ENCODE measurements at places on chromosomes 6 and 20. TPM values are rescaled to one million over a fixed set of nuclear protein-coding genes. Genes with fewer than 3 reads are reported as not detected.

MAP7 gene
- 22.0 TPM for total RNA-seq

TTK gene
- total RNA-seq = 2.6 TPM

PLN gene
- 6.4 TPM for total RNA-seq

SSTR4 gene
- total RNA-seq = not detected

PRDM13 gene
- not detected for total RNA-seq

HLA-A gene
- total RNA-seq = 1,150 TPM

MYLK2 gene
- not detected for total RNA-seq

TCF15 gene
- total RNA-seq = 0.18 TPM

TBC1D7 gene
- 18.3 TPM for total RNA-seq

DLL1 gene
- 6.3 TPM for total RNA-seq

LY6G6F gene
- not detected for total RNA-seq

MCCD1 gene
- not detected for total RNA-seq

CTCFL gene
- total RNA-seq = not detected

NKAPL gene
- total RNA-seq = 1.0 TPM

FHL5 gene
- 13.3 TPM for total RNA-seq

GCNT2 gene
- total RNA-seq = 32.3 TPM

MUCL3 gene
- 4.0 TPM for total RNA-seq

GNRH2 gene
- not detected for total RNA-seq

VARS2 gene
- 34.0 TPM for total RNA-seq

PRR18 gene
- 0.09 TPM for total RNA-seq

SPTLC3 gene
- 25.0 TPM for total RNA-seq

WFDC6 gene
- total RNA-seq = not detected

RAB44 gene
- total RNA-seq = 0.37 TPM

RANBP9 gene
- total RNA-seq = 38.2 TPM

COL20A1 gene
- not detected for total RNA-seq

ASXL1 gene
- 51.1 TPM for total RNA-seq

UNC5CL gene
- 3.1 TPM for total RNA-seq

Data from left lung (tissue), 14 donors.